Stimulated activated CD8-positive, alpha-beta memory T cell treated with anti-CD3 and anti-CD28 coated beads, Interleukin-7, amount 100 ng/mL, for 24 hours (primary cell): ENCODE measurements at places on chromosomes 7 and 10.

DNA sequence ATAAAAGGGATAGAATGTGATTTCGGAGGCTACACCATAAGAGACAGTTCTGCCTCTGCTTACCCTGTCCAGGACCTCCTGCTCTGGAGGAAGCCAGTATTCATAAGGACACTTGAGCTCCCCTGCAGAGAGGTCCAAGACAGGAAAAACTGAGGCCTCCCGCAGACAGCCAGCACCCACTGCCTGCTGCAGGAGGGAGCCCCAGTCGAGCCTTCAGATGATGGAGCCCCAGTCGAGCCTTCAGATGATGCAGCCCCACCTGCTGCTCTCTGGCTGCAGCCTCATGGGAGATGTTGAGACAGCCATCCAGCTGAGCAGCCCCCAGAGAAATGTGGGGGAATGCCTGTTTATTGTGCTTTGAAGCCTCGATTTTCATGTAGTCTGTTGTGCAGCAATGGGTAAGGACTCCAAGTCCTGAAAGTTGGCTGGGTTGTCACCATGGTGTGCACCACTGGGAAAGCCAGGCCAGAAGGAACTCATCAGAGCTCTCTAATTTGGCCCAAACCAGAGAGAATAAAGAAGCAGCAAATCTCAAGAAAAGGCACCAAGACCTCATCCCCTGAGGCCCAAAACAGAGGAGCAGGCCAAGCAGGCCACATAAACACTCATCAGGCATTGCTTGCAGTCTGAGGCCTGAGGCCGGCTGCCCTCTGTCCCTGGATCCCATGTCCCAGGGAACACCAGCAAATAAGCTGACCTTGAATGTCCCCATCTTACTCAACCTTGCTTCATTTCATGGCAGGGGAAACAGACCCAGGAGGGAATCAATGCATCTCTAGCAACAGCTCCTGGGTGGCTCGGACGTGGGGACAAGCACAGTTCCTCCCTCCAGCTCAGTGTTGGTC, 30.9 kb downstream of the CALML5 start:
- no peak for DNase-seq

DNA sequence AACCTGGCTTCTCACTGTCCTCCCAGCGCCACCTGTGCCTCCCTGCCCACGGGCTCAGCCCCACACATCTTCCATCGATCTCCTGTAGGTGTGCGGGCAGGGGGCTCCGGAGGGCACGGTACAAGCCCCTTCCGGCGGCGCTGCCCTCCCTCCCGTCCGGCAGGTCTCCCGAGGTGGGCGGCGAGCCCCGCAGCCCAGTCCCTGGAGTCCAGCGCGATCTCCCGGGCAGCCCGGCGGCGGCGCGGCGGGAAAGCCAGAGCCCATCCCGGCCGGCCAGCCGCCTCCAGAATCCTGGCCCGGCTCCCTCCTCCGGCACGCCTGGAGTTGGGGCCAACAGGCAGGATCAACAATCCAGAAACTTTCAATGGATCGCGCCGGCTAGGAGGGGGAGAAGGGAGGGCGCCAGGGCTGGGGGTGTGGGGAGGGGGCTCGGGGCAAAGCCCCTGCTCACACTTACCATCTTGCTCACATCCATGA, 100.1 kb downstream of the HIP1 start:
- DNase-seq: no peak

- no peak for DNase-seq
Measured at GRCh38 chr7:7399707-7400106, 136.0 kb downstream of the COL28A1 start.

DNA sequence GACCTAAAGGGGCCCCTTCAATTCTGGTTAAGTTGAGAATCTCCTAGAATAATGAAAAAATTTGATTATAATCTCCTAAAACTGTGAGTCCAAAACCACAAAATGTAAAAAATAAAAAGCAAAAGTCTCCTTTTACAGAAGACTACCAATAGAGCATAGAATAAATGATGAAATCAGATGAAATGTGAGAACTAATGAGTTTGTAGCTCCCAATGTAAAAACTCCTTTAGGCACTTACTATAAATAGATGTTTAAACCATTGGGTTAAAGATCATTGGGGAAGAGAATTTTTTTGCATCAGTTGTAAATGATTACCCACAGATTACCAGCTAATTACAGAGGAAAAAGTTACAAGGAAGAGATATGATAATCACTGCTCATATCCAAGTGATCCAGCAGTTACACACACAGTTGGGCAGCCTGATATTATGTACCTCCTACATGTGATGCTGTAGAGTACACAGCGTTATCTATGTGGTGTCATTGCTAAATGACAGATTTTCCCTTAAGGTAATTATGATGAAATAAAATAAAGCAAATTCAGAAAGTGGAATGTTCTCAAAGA, 282.7 kb upstream of the SEMA3D start:
- no peak for DNase-seq

GRCh38 chr7:77699056-77699455, 2.8 kb downstream of the RSBN1L start:
- DNase-seq: no peak

DNA sequence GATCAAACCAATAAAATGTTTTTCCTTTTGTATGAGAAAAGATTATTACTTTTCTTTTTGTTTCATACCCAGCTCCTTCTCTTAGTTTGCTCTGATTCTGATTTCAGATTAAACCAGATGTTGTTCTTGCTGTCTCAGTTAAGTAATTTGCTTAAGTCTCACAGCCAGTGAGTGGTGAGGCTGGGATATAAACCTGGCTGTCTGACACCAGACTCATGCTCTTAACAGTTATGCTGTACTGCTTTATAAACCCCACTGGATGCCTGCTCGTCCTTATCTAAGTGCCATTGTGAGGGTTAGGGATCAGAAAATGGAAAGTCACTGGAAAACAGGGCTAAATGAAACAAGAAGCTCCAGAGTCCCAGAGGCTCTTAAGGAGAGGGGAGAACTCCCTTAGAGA, 24.3 kb downstream of the GARS1 start:
- no peak for DNase-seq

GRCh38 chr10:97849103-97849686, 448 bp upstream of the GOLGA7B start:
- no peak for DNase-seq

- no peak for DNase-seq
Measured at GRCh38 chr7:131095346-131095745, 232.3 kb upstream of the MKLN1 start.

DNA sequence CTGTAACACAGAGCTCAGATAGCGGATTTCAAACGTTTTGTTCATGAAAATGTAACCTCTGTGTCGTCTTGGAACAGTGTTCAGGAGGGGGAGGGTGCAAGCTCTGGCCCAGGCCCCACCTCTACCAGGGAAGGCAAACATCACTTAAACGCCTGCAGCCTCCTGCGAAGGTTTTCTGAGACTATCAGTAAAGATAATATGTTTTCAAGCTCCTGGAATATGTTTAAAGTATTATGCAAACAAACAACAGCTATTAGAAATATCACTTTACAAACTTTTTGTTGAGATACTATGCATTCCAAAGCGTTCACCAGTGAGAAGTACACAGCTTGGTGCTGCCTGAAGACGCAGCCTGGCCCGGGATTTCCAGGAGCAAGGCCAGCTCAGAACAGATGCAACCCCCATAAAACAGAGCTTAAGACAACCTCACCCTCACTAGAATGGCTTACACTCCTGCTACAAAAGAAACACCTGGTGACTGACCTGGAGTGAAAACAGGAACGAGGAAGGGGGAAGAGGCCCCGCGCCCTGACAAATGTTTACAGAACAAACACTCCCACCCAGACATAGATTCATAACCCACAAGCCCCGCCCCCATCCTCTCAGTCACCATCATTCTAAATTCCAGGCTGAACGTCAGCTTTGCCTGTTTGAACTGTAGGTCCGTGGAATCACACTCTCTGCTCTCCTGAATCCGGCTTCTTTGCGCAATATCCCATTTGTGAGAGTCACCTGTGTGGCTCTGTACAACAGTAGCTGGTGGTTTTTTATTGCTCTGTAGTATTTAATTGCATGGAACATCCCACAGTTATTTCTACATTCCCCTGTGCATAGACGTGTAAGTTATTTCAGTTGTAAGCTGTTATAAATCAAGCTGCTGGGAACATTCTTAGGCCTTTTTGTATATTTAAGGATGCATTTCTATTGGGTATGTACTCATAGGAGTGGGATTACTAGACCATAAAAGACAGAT, 155.0 kb downstream of the PTPRN2 start:
- DNase-seq: no peak

DNA sequence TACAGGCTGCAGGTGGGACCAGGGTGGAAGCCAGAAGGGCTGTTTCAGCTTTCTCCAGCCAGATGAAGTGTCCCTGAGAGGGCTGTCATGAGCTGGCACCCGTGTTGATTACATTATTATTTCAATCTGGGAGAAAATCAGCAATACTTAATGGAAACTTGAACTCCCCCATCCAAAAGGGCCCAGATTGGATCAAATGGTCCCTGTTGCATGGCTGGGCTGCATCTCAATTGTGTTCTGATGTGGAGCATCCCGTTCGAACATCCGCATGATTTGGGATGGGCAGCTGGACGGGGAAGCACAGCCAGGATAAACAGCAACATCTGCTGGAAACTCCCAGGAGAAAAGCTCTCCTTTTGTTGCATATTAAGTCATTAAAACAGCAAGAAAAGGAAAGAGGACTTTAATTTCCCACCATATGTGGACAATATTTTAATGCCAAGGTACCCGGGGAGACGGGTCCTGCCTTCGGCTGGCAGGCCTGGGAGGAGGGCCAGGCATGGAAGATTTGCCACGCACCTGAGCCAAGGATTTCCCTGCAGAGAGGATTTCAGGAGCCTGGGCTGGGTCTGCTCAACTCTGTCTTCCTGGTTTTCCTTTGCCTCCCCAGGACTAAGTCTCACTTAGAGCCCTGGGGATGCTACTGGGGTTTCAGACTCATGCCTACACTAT, 52.4 kb downstream of the NPTX2 start:
- no peak for DNase-seq

GRCh38 chr7:19117870-19118608, 603 bp upstream of the TWIST1 start:
- no peak for DNase-seq

- no peak for DNase-seq
Measured at GRCh38 chr10:96511044-96511945, 2.4 kb downstream of the TLL2 start.

DNA sequence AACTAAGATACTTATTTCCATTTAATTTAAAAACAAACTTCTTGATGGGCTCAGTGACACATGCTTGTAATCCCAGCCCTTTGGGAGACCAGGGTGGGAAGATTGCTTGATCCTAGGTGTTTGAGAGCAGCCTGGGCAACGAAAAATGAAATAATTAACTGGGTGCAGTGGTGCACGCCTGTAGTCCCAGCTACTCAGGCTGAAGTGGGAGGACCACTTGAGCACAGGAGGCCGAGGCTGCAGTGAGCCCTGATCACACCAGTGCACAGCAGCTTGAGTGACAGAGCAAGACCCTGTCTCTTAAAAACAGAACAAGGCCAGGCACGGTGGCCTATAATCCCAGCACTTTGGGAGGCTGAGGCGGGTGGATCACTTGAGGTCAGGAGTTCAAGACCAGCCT, 37.4 kb downstream of the AVL9 start:
- no peak for DNase-seq

DNA sequence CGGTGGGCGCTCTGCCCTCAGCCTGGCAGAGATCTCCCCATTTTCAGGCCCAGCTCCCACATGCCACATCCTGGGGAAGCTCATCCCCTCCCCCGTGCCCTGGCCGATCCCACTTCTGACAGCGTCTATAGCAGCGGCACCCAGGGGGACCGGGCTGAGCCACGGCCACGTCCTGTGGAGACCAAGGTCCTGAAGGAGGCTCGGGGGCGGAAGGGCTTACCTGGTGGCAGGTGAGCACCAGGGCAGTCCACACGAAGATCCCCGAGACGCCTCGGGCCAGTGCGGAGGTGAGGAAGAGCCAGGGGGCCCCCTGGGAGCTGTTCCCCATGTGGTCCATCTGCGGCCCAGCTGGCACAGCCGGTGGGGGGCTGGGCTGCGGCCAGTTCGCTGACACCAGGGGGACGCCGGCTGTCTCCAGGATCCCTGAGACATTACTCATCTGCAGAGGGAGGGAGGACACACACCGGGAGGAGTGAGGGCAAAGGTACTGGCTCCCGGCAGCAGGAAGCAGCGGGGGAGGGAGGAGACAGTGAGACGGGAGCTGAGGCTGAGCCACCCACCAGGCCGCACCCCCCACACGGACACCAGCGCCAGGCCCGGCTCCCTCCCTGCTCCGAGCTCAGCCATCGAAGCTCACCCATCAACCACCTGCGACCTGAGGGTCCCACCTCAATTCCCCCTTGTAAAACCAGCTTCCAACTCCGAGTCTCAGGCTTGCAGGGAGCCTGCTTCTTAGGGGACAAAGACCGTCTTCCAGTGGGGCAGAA, 776 bp downstream of the TMEM184A start:
- no peak for DNase-seq

DNA sequence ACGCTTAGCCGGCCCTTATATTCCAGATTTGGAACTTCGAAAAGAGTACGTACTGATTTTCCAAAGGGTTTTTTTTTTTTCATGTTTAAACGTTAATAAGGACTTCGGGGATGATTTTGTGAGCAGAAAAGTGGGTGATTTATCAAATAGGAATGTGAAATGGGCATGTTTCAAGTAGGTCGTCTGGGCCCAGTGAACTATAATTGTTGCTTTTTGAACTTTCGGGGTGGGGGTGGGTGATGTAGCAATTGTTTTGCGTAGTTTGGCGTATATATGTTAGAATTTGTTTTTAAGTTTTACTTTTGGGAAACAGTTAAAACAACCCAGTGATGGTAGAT, 299 bp upstream of the PBLD start:
- DNase-seq: no peak

DNA sequence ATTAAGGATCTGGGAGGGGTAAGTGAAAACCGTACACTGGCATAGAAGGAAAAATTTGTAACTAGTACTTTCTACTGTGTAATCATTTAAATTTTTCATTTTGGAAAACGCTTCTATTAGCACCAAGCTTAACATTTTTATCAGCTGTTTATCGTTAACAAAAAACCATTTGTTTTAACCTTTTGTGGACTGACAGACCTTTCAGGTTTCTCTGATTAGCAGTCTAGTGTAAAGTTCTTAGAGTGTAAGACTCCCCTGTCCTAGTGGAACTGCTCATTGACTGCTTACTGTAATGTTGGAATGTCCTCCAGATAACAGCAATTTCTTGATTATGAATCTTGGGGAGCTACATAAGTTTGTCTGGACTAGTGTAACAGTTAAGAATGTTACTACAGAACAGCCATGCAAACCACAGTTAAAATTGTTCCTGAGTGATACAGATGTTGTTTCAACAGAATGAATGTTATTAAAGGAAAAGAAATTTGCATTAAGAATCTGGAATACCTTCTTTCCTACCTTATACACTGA, 2.0 kb downstream of the DBF4 start:
- no peak for DNase-seq

DNA sequence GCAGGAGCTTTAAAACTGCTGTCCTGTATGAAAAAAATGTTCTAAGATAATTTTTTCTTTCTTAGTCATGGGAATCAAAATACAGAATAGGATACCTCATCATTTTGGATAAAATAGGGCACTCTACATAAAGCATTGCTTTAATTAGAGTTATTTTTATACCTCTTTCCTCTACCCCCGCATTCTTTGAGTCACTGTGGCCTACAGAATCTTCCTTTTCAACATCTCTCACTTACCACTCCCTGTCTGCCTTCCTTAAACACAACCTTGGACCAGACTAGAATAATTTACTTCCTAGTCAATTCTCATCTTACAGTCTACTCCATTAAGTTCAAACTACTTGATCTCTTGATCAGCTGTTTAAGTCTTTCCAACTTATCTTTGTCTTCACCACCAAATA, 462.3 kb downstream of the PHTF2 start:
- no peak for DNase-seq

- no peak for DNase-seq
Measured at GRCh38 chr10:110504111-110504735, 6.5 kb downstream of the DUSP5 start.

- DNase-seq: no peak
Measured at GRCh38 chr7:2009541-2010001, 223.2 kb downstream of the MAD1L1 start.

GRCh38 chr10:49332333-49332732, 33.4 kb downstream of the C10orf71 start:
- no peak for DNase-seq
